Activated naive CD4-positive, alpha-beta T cell (primary cell): ENCODE measurements at places on chromosomes 7 and 10.

GRCh38 chr7:130929896-130930659 lies 196.1 kb upstream of the KLF14 start:
- no peak for DNase-seq

GRCh38 chr7:122543891-122544290 lies 155.0 kb downstream of the RNF133 start:
- no peak for DNase-seq

DNA sequence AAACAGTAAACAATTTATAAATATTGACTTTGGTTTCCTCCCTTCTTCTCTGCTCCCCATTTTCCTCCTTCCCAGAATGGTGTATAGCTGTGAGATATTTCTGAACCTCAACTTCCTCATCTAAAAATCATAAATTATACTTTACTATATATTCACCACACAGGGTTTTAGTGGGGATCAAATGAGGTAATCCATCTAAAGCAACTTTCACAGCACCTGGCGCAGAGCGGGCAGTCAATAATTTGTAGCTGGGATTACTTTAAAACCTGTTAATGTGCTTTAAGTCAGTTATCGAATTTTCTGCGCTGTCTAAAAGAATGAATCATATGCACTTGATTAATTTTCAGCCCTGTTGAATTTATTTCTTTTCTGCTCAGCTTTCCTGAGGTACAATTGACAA lies 172.7 kb downstream of the PTEN start:
- DNase-seq: no peak

GRCh38 chr7:40470817-40471216 lies 336.0 kb downstream of the SUGCT start:
- no peak for DNase-seq

- no peak for DNase-seq
These were observed 5.8 kb upstream of the STAMBPL1 start for GRCh38 chr10:88874281-88874680.

DNA sequence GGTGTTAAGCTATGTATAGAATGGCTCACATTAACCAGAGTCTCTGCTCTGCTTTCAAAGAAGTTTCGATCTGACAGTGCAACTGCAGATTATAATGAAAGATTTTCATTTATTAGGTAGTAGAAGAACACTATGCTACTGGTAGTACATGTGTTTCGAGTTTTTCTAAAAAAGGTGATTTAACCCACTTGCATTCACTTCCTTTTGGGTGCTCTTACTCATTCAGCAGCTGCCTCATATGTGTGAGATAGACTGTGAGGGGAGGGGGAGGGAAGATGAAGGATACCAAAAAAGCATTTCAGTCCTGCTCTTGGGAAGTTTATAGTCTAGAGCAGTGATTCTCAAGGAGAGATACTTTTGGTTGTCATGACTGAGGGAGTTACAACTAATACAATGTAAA lies 20.4 kb downstream of the PLEKHA8 start:
- DNase-seq: no peak

GRCh38 chr10:89458291-89458690 lies 43.9 kb downstream of the IFIT5 start:
- no peak for DNase-seq
